ENCODE measurements at places on chromosomes 12 and 14.
A peak's percentile ranks its signal among the peaks of the same experiment; 100 is the strongest.

- DNase-seq, result no peak
These were observed 255.8 kb upstream of the AVPR1A start for GRCh38 chr12:63406781-63407180.

DNA sequence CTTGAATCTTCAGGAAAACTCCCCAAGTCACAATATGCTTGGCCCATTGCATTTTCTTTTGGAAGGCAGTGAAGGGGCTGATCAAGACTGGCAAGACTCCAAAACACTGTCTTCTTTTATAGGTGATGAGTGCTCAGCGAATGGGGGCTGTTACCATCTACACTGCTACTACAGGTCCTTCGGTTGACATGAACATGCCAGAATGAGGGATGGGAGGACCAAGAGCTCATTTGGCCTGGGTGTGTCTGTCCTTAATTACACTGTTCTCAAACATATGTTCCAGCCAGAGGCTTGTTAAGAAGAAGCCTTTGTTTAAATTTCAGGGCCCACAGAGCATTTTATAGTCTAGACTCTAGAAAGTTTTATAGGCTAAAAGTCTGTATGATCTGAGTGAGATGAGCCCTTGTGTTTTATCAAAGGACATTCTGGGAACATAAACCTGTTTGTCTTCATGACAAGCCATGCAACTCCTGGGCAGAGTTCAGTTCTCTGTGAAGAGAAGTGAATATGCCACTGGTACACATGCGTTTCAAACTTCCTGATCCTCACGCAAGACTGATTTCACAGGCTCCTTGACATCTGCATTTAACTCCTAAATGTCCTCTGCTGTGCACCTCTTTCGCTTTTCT lies 4.7 kb upstream of the FAM234B start:
- no peak for DNase-seq

- DNase-seq, result no peak
These were observed 128.6 kb downstream of the ZFP36L1 start for GRCh38 chr14:68664225-68664681.

DNA sequence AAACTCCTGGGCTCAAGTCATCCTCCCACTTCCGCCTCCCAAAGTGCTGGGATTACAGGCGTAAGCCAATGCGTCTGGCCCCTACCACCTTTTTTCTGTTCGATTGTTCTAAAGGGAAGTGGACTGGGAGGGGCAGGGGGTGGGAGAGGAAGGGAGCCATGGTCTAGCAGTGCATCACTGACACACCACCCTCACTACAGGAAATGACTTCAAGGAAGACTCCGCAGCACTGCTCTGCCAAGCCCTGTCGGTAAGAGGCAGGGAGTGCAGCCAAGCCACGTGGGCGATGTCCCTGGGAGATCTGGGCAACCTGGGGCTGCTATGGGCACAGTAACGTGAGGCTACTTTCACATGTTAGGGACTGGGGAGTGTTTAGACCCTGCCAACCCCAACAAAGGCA lies 18.0 kb downstream of the LRRC74A start:
- peak; percentile 61 for DNase-seq

- DNase-seq, result no peak
These were observed 142.8 kb downstream of the SLC8A3 start for GRCh38 chr14:70045844-70046535.

DNA sequence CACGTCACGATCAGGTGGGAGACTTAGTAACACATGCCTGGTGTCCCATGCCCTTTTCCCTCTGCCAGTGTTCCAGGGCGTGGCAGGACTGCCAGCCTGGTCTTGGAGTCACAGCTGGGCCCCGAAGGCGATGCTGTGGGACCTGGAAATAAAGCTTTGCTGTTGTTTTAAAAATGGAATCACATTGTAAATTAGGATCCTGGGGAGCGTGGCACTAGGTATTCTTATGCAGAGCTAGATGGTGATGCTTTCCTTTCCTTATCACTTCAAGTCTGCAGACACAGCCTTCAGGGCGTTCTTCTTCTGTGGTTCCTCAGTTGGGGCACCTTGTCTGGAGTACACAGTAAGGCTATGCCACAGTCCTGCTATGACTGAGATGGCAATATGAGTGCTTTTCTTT lies 64.6 kb downstream of the BICD1 start:
- DNase-seq, result no peak

DNA sequence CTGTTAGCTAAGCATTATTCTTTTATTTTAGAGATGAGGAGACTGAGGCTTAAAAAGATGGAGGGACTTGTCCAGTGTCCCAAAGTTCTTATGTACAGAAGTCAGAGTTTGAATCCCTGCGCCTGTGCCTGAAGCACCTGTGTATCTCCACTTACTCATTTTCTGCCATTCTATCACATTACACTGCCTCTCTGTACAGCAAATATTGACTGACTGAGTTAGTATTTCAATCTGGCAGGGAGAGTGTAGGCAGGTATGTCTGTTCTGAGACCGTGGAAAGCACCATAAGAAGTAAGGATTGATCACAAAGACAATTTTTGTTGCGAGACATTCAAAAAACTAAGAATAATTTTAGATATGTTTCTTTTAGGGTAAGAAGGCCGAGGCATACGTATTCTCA lies 162.7 kb downstream of the KITLG start:
- DNase-seq, result no peak

DNA sequence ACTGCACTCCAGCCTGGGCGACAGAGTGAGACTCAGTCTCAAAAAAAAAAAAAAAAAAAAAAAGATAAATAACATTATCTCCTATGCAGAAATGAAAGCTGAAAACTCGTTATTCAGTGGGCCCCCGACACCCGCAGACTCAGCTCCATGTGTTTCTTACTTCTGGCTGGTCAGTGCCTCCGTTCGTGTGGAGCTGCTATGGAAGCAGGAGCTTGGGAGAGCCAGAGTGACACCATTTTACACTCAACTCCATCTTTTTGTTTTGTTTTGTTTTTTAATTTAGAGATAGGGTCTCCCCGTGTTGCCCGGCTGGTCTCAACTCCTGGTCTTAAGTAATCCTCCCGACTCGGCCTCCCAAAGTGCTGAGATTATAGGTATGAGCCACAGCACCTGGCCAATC lies 13.3 kb upstream of the PLEKHG6 start:
- no peak for DNase-seq

GRCh38 chr12:44021471-44021971 lies 185.6 kb downstream of the TMEM117 start:
- DNase-seq, result no peak

DNA sequence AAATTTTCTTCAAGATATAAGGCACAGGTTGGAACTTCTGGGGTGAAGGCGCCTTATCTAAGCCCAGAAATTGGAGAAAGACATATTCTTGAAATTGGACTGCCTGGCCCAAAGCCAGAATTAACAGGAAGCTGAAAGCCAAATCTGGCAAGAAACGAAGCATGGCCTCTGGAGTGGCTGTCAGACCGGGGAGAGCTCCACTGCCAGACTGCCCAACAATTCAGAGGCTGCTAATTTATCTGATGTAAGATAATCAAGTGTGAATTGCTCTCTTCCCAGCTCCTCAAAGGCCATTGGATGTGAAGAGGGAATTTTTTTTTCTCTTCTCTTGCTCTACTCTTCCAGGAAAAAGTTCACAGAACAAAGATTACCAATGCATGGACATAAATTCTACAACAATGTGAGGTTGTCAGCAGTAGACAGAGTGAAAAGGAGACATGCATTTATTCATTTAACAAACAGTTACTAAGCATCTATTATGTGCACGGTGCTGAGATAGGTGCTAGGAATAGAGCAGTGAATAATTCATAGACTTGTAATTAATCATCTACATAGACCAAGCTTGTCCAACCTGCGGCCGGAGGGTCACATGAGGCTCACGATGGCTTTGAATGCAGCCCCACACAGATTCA lies at the start of gene GDF3:
Gene GDF3 (minus strand): TSS at position 210 of the 632 bp plus-strand sequence. CDS start 47 bp downstream, at position 163.
- DNase-seq, result no peak

DNA sequence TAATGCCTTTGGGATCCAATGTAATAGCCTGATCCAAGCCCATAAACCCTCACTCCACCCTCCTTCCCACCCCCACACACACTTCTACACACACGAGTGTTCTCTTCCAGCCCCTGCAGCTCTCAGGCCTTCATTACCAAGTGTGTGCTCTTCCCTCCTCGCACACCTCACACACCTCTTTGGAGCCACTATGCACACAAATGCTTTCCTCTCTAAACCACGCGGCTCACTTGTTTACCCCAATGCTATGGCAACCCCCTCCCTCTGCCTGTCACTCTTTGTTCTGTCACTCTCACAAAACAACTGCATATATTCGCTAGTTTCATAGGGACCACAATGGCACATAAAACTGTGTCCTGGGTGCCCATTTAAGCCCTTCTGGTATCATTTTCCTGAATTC lies 35.1 kb downstream of the PPP2R5E start:
- no peak for DNase-seq

DNA sequence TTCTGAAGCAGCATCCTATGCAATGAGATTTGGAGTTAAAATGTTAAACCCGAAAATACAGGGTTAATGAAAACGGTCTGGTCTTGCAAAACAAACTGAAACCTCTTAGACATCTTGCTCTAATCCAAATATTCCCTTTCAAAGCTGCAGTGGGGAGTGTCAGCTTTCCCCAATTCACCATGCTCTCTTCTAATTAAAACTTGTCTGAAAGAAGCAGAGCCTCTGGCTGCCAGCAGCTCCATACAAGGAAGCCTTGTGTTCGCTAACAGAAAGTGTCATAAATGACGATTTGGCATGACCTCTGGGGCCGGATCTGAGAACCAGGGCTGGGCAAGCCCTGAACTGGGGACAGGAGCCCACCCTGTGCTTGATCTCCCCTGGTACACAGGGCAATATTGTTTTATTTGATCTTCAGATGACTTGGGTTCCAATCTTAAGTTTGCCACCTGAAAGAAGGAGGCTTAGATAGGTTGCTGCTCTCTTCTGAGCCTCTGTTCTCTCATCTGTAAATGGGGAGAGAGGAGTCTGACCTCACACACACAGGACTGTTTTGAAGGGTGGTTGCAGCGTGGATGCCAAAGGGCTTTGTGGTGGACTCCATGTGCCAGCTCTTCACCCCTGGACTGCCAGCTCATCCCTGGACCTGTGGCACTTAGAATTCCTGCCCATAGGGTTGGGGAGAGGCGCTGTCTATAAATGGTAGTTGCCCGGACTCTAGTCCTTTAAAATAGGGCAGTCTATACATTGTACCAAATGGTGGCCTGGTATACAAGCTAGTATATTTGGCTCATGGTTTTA lies 7.8 kb downstream of the KMT5A start:
- DNase-seq, result no peak

DNA sequence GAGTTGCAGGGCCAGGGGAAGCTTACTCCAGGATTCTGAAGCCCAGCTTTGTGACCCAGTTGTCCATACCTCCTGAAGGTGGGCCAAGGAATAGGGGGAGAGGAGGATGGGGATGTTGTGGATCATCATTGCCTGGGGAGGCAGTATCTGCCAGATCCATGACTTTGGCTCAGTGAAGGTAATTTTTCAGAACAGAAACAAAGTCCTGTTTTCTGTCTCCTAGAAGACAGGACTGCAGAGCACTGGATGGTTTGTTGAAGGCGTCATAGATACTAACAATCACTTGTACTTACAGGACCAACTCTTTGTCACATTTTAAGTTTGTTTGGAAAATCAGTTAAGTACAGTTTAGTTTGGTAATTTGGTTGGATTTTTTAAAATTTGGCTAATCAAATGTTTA lies 38.4 kb downstream of the ANO6 start:
- no peak for DNase-seq

DNA sequence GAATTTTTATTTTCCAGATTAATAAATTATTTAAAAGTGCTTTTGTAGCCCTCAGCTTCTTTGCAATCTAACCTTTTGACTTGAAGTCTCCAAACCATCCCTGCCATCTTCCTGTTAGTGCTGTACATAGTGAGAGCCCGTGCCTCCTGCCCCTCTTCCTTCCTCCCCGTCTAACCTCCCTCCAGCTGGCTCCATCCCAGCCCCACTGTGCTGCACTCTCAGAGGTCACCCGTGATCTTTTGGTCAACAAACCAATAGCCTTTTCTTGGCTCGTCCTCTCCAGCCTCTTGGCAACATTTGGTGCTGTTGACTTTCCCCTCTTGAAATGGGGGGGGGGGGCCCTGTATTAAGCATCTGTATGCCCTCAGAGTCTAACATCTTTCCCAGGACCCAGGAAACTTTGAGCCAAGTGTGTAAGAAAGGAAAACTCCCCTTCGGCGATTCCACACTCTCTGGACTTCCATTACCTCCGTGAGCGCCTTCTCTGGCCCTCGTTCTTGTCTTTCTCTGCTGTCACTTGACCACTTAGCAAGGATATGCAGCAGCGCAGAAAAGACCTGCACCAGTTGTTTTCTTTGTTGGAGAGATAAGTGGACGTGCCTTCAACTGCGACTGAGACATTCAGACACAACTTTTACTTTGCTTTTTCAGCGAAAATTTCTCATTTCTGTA lies 44.1 kb downstream of the FBXW8 start:
- DNase-seq, result no peak

DNA sequence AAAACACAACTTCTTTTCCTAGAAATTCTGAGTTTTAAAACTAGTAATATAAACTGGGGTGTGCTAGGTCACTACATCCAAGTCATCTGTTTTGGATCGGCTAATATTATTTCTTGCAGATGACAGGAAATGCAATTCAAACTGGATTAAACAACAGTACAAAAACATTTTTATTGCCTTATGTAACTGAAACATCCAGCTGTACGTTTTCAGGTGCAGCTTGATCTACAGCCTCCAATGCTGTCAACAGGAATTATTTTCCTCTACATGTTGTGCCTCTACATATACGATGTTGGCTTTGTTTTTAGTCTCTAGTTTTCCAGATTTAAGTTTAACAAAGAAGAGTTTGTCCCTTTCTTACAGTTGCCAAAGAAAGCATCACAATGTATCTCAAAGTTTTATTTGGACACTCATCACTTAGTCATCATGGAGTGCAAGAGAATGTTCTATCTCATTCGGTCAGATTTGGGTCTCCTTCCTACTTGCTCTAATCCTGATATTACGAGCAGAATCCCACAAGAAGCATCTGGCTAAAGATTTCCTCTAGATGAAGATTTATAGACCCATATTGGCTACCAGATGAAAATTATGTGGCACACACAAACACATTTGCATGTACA lies 326.7 kb downstream of the SLC6A15 start:
- DNase-seq, result no peak

DNA sequence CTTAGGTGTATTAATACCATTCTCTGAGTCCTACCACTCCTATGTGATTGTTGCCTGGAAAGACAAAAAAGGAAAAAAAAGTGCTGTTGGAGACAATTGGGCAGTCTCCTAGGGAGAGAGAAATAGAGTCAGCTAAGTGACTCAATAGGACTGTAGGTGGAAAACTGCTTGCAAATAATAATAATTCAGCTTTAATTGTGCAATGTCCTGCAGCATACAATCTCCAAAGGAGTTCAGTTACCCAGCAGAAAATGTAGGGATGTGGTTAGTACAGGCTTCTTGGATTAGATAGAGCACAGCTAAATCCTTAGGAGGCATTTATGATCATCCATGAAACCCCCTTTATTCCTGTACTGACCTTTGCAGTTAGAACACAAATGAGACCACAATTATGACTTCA lies 3.0 kb upstream of the SRSF9 start:
- DNase-seq, result no peak

DNA sequence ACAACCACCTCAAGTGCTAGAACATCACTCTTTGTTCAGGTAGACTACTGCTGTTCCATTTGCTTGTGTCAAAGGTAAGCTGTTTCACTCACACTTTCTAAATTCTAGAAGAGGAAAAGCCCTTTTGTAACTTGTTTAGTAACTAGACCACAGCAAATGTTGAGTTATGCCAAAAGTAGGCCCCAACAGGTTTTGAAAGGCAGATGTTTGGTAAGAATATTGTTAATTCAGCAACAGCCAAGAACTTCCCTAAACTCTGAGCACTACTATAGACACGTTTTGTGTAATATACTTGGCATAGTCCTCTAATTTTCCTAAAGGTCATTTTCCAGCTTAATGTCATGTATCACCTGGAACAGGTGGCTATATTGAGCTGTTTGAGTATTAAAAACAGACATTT lies 79.0 kb downstream of the DCAF5 start:
- no peak for DNase-seq

- no peak for DNase-seq
These were observed 7.9 kb upstream of the NANOG start for GRCh38 chr12:7781274-7781673.

Data from stimulated activated CD4-positive, alpha-beta T cell treated with anti-CD3 and anti-CD28 coated beads, Interleukin-4, amount 100 ng/mL, for 1 hour (primary cell).